Stimulated activated memory B cell treated with anti-CD40 and anti-IgM and Interleukin-4, amounts not matched to agents 10 μg/mL and 1 μg/mL and 100 μg/mL, for 72 hours (primary cell): ENCODE measurements at places on chromosomes 4 and X.

- no peak for ATAC-seq
Measured at GRCh38 chr4:31682796-31683195, 962.6 kb downstream of the PCDH7 start.

DNA sequence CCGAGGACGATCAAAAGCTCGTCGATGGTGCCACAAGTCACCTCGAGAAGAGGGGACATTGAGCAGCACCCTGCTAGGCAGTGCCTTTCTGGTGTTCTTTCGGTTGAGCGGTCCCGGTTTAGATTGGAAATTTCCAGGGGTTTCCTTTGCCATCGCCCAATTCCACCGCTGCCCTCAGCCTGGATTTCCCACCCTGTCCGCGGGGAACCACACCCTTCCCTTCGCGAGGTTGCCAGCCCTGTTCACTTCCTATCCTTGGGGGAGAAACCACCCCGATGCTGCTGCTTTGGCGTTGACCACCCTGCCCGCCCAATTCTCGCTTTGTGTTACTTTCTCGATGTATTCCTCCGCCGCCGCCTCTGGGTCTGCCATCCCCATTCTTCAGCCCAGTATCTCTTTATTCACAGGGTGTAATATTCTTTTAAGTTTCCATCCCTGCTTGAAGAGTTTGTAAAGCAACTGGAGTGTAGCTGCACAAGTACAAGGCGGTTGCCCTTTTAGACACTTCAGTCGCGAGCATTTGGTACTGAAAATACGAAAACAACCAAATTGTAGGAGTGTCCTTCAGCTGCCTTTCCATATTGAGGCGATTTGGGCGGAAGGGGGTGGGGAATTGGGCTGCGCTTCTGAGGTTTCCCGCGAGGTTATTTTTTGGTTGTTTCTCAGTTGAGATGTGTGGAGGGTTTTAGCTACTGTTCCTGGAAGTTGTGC is 1.1 kb downstream of the OGT start:
- no peak for ATAC-seq

DNA sequence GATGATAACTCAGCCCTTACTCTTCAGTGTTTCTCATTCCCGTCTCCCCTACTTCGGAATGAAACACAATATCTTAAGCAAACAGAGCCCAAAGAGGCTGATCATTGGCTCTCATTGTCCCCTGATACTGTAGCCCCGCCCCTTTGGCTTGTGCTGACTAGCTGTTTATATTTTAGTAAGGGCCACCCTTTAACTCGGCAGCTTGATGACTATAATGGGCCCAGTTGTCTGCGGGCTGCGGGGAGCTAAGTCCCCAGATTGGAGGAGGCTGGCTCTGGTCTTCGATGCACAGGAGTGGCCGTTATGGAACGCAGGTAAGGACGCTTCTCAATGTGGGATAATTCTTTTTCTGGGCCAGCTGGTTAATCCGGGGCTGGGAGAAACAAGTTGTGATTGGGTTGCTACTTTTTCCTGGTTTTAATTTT is at the start of gene TRIM2:
TRIM2 (plus strand) TSS at position 197 of the 425 bp plus-strand sequence; CDS start at position 285, 88 bp downstream.
- no peak for ATAC-seq

GRCh38 chr4:48722509-48723446 is 57.3 kb downstream of the FRYL start:
- no peak for ATAC-seq

DNA sequence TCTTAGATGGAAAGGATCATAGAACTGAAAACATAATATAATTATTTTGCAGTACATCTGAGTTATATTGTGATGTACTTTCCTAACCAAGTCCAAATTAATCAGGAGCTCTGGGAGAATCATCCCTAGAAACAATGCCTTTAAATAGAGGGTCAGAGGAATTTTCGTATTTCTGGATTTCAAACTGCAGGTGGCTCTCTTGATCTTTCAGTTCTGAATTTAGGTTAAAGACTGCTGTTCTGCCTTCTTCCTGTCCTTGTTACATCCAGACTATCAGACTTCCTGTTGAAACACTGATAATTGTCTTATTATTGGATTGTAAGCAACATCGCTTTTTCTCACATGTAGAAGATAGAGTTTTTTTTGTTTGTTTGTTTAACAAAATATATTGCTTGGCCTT is 142.7 kb downstream of the RPA4 start:
- ATAC-seq = no peak

- no peak for ATAC-seq
Measured at GRCh38 chr4:153087671-153088194, 116.5 kb upstream of the TRIM2 start.

DNA sequence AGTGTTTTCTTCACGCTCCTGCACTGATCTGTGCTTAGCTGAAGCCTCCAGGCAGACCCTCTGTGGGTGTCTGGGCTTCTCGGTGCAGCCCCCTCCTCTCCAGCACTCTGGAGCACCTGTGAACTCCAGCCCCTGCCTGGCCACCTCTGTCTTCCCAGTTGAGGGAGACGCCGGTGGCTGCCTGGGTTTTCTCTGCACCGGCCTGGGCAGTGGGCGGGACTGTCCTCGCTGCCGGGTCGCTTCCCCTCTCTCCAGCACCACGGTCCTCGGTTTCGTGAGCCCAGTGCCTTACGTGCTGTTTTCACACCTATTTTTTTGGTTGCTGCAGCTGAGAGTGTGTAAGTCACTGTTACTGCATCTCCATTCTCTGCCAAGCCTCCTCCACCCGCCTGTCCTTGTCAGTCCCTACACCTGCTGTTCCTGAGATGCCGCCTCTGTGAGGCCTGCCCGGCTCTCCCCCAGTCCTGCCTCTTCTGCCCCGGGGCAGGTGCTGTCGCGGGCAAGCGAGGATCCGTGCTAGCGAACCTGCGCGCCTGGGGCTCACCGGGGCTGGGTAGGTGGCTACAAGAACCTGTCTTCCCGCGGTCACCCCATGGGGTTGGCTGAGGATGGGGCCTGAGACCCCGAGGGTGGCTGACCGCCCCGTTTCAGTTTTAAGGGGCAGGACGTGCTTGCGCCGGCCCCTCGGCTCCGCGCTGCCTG is 2.4 kb upstream of the FGFRL1 start:
- ATAC-seq = peak; percentile 2

DNA sequence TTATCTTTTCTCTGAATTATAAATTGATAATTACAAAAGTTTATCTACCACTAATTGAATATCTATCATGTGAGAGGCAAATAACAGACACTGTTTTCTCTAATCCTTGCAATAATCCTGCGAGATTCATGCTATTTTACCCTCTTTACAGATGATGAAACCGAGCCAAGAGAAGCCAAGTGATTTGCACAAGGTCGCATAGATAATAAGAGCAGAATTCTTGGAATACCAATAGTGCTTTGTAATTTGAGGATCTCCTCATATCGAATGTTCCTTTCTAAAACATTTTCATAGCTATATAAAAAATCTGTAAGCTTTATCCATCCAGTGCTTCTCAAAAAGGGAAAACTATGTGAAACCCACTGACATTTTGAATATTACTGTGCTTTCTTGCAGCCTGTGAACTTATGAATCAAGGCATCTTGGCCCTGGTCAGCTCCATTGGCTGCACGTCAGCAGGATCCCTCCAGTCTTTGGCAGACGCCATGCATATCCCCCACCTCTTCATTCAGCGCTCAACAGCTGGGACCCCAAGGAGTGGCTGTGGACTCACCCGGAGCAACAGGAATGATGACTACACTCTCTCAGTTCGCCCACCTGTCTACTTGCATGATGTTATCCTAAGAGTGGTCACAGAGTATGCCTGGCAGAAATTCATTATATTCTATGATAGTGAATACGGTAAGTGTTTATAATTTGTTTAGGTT is 743.8 kb upstream of the ATOH1 start:
- ATAC-seq = no peak

GRCh38 chr4:181046809-181047208 is 1196.4 kb upstream of the TENM3 start:
- no peak for ATAC-seq

DNA sequence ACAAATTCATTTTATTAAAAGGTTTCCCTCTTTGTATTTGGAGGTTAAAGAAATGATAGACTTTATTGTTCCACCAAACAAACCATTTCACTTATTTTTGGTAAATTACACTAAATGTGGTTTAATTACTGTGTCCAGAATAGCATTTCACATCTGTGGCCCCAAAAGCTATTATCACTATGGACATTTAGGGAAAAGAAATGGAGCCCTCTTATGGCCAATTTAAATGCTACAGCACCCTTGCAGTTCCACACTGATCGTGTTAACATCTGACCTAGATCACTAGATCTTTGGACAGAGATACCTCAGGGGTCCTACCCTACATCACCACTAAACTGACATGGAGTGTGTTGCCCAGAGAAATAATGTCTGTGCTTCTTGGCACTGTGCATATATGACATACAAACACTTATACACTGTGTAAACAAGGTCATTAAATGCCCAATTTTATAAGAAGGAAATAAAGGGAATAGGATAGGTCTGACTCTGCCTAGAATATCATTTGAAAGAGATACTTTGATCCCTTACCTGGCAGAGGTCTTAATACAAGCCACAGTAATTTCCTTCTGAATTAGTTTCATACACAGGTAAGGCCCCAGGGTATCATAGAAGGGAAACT is 163.9 kb downstream of the KDR start:
- no peak for ATAC-seq

DNA sequence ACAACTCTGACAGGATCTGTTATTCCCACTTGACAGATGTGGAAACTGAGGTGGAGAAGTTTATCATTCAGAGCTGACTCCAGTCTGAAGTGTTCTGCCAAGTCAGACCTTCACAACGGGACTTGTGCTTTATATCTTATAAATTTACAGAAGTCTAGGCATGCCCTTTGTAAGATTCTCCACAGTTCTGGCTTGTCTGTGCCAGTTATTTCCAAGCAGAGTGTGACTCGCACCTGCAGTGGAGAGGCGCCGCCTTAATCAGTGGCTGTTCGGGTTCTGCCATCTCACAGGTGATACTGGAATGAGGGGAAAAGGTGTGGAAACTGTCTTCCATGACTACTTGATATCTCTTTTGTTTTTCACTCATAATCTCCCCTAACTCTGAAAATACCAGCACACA is 63.2 kb downstream of the CPEB2 start:
- ATAC-seq = no peak

DNA sequence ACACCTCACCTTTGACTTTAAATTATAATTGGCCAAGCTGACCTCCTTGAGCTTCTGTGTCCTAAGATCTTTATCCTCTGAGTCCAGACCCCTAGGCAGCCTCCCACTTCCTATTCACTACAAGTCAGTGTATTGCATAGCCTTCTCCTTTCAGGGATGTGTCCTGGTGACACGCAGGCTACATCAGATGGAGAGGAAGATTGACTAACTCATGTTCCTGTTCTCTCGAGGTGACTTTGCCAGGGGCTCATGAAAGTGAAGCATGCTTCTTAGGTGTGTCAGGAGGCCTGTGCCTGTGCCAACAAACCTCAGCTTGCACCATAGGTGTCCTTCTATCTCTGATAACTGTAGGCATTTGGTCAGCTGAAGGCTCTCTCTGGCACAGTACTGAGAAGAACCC is 195.7 kb upstream of the HS3ST1 start:
- no peak for ATAC-seq

GRCh38 chrX:82412858-82413257 is 1095.2 kb upstream of the POU3F4 start:
- no peak for ATAC-seq

DNA sequence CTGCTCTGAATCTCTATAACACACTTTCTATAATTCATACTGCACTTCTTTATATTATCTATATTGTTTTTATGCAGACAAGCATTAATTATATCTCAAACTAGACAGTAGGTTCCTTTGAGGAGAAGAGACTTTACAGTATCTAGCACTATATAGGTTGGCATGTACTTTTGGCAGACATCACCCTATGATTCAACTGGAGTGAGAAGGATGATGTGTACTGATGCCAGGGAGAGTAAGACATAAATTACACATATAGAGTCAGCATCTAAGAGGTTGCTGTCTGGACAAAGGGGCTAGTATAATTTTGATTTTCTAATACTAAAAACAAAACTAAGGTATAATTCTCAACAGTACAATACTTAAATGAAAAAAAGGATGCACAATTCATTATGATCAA is 5.1 kb upstream of the RBM41 start:
- no peak for ATAC-seq

DNA sequence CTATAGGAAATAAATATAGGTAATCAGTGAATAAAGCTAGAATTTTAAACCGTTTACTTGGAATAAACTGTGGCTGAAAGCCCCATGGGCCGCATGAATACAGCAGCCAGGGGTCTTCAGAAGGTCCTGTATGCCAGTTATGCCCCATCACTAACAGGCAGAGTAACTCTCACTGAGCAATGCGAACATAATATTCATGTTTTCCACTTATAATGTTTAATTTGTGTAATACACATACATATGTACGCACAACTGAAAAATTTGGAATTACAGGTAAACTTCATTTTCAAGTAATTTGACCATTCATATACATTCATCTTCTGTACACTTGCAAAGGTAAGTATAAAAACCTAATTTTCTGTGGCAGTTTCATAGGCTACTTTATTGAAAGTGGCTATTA is 526.2 kb upstream of the ATOH1 start:
- no peak for ATAC-seq

GRCh38 chrX:119573222-119573621 is 1.1 kb upstream of the UBE2A start:
- ATAC-seq = no peak

DNA sequence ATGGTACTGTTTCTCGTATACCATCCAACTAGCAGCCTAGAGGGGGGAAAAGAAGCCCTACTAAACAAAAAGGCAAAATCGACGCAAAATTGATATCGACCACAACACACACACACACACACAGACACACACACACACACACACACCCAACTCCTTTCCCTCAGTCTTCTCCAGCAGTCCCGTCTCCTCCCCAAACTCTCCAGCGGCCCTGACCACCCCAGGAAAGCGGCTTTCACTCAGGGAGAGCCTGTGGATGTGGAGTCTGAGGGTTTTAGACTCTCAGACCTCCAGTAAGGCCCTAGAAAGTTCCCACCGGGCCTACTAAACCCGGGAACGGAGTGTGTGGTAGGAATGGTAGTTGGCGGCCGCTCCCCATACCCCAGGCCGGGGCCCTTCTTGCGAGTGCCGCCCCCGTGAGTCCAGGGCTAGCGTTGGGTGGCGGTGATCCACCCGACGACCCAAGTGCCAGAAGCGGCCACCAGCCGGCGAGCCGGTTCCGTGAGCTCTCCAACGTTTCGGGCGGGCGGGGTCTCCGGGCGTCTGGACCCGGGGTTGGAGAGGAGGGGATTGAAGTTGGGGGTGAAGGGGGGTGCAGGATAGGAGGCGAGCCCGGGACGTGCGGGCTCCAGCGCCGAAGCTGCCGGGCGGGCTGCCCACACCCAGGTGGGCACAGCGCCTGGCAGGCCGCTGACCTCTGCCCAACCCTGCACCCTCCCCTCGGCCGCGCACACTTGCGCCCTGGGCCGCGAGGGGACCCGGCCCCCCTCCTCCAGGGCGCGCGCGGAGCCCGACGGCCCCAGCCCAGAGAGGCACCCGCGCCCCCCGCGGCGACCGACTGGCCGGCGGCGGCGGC is 13.7 kb downstream of the ARX start:
- no peak for ATAC-seq
